ENCODE measurements at places on chromosomes 3 and 15. TPM values are rescaled to one million over a fixed set of nuclear protein-coding genes. Genes with fewer than 3 reads are reported as not detected.

DNA sequence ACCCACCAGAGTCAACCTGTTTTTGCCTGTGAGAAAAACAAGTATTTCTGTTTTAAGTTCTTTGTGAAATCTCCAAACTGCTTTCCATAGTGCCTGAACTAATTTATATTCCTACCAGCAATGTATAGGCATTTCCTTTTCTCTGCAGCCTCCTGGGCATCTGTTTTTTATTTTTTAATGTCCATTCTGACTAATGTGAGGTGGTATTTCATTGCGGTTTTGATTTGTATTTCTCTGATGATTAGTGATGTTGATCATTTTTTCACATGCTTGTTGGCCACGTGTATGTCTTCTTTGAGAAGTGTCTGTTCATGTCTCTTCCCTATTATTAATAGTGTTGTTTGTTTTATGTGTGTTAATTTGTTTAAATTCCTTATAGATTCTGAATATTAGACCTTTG lies 820.5 kb downstream of the MCTP2 start:
- no peaks in the 10 kb centered on the region for H3K4me1 ChIP-seq
- H3K27me3 ChIP-seq, result no peaks in the 10 kb centered on the region
- no peak for DNase-seq
- H3K36me3 ChIP-seq, result no peaks in the 10 kb centered on the region
- no peak overlapping the region for H3K27ac ChIP-seq

DNA sequence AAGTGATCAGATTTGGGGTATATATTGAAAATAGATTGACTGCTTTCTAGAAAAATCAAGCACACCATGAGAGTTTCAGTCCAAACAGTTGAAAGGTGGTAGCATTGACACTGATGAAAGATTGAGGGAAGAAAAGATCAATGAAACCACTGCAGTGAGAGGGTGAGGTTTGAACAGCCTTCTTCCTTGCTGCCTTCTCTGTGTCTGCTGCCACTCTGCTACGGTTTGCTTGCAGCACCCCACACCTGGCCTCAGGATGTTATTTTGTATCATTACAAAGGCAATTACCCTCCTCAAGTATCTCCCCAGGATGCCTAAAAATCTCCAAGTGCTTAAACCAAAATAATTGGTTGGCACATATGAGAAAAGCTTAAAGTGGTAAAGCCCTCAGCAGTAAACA lies 683.6 kb upstream of the ARPP21 start:
- H3K4me1 ChIP-seq, result no peaks in the 10 kb centered on the region
- H3K4me3 ChIP-seq, result no peak overlapping the region
- no peaks in the 10 kb centered on the region for H3K27me3 ChIP-seq
- no peaks in the 10 kb centered on the region for H3K36me3 ChIP-seq

- H3K27ac ChIP-seq, result no peak overlapping the region
- H3K36me3 ChIP-seq, result no peaks in the 10 kb centered on the region
- H3K27me3 ChIP-seq, result no peaks in the 10 kb centered on the region
- H3K4me3 ChIP-seq, result no peak overlapping the region
Measured at GRCh38 chr3:64932666-64933342, 245.0 kb upstream of the ADAMTS9 start.

- no peak overlapping the region for H3K4me3 ChIP-seq
- H3K4me1 ChIP-seq, result peaks cover 15% of the 10 kb centered on the region
- no peaks in the 10 kb centered on the region for H3K36me3 ChIP-seq
- peak overlapping the region; percentile 33 for H3K27ac ChIP-seq
Measured at GRCh38 chr3:141386611-141387111, 18.4 kb downstream of the ZBTB38 start.

DNA sequence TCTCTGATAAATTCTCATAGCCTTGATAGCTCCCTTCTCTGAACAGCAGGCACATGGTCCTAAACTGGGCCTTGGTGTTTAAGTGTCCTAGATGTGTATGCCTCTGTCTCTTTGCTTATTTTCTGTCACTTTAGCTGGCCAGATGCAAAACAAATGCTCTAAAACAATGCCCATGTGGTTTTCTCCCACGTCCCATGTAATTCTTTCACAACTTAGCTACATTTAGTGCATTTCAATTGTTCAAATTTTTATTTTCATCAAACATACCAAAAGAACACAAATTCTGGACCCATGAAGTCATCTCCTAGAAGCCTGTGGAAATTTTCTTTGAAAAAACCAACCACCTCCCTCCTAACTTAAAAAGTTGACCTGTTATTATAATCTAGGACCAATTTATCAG lies 491.3 kb upstream of the AGTR1 start:
- H3K36me3 ChIP-seq, result no peaks in the 10 kb centered on the region
- no peak overlapping the region for H3K4me3 ChIP-seq
- H3K27me3 ChIP-seq, result no peaks in the 10 kb centered on the region
- H3K27ac ChIP-seq, result no peak overlapping the region

DNA sequence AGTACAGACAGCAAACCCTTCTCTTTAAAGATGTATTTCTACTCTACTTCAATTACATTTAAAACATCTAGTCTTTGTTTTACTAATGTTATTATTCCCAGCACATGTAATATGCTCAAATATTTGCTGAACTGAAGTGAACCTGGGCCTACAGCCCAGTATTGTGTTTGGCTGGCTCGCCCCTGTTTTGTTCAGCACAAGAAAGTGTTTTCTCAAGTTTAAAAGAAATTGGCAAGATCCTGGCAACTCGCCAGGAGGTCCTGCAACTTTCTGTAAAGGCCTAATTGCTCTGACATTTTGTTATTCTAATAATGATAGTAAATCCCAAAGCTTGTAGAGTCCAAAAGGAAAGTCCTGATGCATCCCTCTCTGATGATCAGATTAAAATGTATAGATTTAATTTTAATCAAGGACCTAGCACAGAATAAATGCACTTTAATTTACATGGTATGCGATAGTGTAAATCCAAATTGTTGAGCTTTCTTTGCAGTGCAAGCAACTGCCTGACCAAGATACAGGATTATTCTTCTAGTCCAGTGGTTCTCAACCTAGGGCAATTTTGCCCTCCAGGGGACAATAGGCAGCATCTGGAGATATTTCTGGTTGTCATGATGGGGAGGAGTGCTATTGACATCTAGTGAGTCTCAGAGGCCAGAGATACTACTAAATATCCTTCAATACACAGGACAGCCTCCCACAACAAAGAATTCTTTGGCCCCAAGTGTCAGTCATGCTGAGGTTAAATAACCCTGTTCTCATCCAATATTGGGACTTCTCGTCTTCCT lies 35.7 kb upstream of the TMOD3 start:
- H3K4me3 ChIP-seq, result no peak overlapping the region
- H3K27ac ChIP-seq, result no peak overlapping the region
- H3K36me3 ChIP-seq, result peaks cover 7% of the 10 kb centered on the region

DNA sequence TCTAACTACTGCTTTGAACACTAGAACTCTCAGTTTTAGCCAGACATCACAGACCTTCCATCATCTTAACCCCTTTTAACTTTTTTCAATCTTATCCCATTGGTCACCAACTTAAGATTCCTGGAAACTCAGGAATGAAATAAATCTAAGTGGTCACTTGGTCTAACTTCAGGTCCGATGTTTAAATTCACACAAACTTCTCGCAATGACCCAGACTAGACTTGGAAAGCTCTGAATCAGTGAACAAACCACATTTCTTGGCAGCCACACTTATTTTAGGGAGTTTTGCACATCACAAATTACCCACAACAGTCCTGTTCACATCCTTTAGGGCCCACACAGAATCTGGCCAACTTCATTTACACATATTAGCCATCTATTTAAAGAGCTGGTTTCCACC lies 118.9 kb downstream of the MAGI1 start:
- no peak overlapping the region for H3K27ac ChIP-seq
- DNase-seq, result no peak
- no peaks in the 10 kb centered on the region for H3K36me3 ChIP-seq
- no peaks in the 10 kb centered on the region for H3K4me1 ChIP-seq
- no peak overlapping the region for H3K4me3 ChIP-seq
- H3K27me3 ChIP-seq, result no peaks in the 10 kb centered on the region

The COL6A5 gene
- not detected for total RNA-seq

The GABRG3 gene
- not detected for total RNA-seq

The PLSCR2 gene
- 0.72 TPM for total RNA-seq

DNA sequence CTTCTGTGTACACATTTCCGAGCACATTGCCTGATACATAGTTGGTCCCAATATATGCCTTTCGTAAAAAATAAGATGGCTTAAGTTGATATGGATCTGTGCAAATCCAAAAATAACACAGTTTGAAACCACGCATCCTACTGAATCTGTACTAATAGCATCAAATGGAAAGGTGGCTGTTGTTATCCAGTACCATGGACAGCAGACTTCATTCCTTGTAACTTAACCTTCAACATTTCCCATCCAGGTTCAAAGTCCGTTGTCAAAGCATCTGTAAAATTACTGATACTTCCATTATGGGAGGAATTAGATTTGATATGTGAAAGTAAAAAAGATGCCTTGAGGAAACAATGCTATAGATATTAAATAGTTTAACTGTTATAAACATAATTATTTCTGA lies 65.5 kb upstream of the C3orf49 start:
- no peaks in the 10 kb centered on the region for H3K27me3 ChIP-seq
- H3K4me3 ChIP-seq, result no peak overlapping the region
- no peak overlapping the region for H3K27ac ChIP-seq

- no peaks in the 10 kb centered on the region for H3K4me1 ChIP-seq
- no peak overlapping the region for H3K27ac ChIP-seq
- no peak for DNase-seq
- H3K27me3 ChIP-seq, result no peaks in the 10 kb centered on the region
- no peak overlapping the region for H3K4me3 ChIP-seq
- no peaks in the 10 kb centered on the region for H3K36me3 ChIP-seq
Measured at GRCh38 chr3:184690192-184690883, 21.5 kb downstream of the MAGEF1 start.

- peaks cover 34% of the 10 kb centered on the region for H3K4me1 ChIP-seq
- DNase-seq, result no peak
- no peaks in the 10 kb centered on the region for H3K27me3 ChIP-seq
- no peak overlapping the region for H3K27ac ChIP-seq
- no peaks in the 10 kb centered on the region for H3K36me3 ChIP-seq
Measured at GRCh38 chr3:46096336-46096735, 69.1 kb upstream of the XCR1 start.

Measured in CD4-positive, alpha-beta memory T cell (primary cell).